Myocyte (in vitro differentiated cells): ENCODE measurements at places on chromosomes 5 and 9.

DNA sequence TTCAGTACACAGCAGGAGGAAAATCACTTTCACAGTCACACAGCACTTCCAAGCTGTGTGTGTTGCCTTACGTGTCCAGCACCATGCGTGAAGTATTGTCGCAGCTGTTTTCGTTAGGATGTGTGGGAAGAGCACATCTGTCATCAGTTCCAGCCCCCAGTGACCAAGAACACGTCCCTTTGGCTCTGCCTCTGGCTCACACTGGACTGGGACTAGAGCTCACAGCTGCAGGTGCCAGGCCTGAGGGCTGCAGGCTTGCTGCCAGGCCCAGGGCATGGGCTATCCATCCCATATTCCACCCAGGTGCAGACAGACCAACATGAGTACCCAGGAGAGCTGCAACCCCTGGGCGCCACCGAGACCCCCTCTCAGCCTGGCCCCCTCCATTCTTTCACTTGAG, 60.5 kb upstream of the ANKRD33B start:
- no peak for DNase-seq

DNA sequence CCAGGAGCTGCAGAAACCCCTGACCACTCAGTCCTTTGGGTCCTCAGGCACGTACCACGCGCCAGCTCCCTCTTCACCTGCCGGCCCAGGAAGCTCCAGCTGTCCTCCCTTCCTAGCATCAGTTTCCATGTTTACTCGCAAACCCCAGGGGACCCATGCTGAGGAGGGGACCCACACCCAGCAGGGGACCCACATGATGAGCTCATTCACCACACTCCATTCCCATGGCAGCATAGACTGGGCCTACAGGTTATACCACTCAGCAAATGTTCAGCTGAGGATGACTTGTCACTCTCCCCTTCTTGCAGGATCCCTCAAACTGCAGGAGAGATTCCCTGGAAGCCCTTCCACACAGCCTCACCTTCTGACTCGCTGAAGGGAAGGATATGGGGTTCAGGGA, 73.5 kb upstream of the GALNT10 start:
- DNase-seq = no peak

GRCh38 chr5:78504704-78505677, 143.6 kb downstream of the LHFPL2 start:
- DNase-seq = peak; percentile 99

DNA sequence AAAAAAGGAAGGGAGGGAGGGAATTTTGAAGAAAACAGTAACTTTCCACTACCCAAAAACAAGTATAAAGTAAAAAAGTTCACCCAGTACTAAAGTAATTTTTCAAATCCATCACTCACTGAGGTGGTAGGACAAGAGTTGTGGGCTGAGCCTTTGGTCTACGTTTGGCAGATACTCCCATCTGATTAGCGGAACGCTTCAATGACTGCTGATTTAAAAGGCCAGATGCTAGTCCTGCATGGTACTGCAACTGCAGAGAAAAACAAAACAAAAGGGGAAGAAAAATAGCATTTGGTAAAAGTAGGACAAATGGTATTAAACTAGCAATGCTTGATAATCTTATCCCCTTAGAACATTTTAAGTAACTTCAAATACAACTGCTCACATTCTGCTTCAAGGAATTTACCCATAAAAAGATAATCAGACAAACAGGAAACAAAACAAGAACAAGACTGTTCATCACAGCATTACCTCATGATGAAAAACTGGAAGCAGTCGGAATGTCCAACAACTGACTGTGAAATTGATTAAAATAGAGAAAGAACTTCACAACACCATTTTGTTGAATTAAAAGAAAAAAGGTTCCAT, 65.4 kb downstream of the MED27 start:
- no peak for DNase-seq

GRCh38 chr9:91384954-91385353, 23.2 kb upstream of the AUH start:
- DNase-seq = no peak

- DNase-seq = no peak
Observed at GRCh38 chr9:98491231-98491651, 217.5 kb downstream of the GABBR2 start.

- DNase-seq = no peak
Observed at GRCh38 chr9:16689351-16689938, 181.0 kb downstream of the BNC2 start.

DNA sequence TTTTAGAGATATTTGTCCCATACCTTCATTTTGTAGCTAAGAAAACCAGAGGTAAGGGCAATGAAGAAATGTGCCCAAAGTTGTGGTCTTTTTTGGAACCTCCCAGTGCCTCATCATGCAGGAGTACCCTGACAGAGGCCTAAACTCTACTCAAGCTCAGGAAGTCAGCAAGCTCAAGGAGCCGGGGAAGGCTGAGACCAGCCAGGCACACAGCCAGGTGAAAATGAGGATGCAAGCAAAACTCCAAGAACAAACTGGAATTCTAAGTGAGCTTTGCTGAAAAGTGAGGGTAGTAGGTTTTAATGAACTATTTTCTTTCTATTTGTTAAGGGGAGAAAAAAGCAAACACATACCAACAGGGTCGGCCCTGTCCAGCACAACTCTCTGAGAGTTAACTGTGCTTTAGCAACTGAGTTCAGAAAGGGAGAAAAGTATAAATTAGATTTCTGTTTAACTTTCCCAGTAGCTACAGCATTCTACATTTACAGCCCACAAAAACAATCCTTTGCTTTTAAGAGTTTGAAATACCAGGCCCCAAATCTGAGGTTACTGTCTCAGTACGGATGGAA, 146.4 kb downstream of the GNAQ start:
- DNase-seq = no peak

- no peak for DNase-seq
Observed at GRCh38 chr5:93267276-93267675, 313.7 kb downstream of the NR2F1-AS1 start.

DNA sequence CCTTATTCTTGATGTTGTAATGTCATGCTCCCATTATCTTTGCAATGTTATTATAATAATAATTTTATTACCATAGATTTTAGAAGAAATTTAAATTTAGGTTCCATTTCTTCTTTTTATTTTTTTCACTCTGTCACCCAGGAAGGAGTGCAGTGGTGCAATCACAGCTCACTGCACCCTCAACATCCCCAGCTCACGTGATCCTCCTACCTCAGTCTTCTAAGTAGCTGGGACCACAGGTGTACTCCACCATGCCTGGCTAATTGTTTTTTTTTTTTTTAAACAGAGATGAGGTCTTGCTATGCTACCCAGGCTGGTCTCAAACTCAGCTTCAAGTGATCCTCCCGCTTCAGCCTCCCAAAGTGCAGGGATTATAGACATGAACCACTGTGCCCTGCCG, 11.9 kb downstream of the ZFR start:
- no peak for DNase-seq

DNA sequence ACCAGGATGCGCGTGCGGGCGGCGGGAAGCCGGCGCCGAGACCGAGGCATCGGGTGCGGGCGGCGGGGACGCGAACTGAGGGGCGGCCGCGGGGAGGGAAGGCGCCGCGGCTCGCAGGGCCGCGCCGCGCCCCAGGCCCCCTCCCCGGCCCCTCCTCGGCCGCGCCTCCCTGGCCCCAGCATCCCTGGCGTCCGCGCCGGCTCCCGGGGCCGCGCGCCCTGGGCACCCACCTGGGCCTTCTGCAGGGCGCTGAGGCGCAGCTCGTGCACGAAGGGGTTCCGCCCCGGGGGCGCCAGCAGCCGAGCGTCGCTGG, 324 bp downstream of the LPCAT1 start:
- no peak for DNase-seq

DNA sequence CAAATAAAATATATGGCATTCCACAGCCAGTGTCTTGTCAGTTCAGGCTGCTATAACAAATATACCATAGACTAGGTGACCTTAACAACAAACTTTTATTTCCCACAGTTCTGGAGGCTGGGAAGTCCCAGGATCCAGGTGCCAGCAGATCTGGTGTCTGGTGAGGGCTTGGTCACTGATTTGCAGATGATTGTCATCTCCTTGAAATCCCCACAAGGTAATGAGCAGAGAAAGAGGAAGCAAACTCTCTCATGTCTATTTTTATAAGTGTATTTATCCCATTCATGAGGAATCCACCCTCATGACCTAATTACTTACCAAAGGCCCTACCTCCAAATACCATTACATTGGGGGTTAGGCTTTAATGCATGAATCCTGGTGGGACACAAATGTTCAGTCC, 663.2 kb downstream of the TLR4 start:
- DNase-seq = no peak

DNA sequence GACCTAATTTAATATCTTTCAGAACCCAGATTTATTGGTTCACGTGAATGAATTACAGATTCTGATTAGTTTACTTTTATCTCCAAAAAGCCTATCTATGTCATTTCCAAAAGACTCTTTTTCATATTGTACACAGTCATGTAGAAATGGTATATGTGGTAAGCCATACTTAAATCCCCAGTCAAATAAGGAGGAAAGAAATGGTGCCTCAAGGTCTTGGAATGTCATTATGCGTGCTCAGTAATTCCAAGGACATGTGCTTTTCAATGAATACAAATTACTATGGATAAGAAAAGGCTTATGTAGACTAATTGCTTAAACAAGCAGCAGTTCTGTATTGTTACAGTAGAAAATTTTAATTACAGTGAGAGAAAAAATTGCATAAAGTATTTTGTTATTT, 64.1 kb upstream of the TYRP1 start:
- no peak for DNase-seq

DNA sequence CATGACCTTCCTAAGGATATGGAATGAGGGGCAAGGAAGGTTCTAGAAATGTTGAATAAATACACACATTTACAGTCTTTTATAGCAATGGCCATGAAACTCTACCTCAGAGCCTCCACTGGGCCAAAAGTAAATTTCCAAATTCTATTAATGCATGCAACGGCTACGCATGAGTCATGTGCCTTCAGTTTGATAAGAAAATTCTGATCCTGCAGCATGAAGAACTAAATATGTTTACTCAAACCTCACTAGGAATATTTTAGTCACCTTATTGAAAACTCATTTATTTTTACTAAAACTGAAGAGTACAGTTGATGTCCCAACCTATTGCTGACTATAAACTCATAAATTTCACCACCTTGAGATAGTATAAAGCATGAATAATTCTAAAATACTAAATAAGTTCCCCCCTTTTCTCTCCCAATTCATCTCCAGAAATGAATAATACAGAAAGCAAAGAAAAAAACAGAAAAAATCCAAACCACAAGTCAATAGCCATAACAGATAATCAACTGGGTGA, 92.4 kb downstream of the GNAQ start:
- DNase-seq = no peak

- peak; percentile 49 for DNase-seq
Observed at GRCh38 chr9:98118640-98119601, at the start of gene TRIM14. Gene TRIM14 (minus strand): TSS chr9:98119222. CDS start chr9:98119188, 34 bp downstream.

DNA sequence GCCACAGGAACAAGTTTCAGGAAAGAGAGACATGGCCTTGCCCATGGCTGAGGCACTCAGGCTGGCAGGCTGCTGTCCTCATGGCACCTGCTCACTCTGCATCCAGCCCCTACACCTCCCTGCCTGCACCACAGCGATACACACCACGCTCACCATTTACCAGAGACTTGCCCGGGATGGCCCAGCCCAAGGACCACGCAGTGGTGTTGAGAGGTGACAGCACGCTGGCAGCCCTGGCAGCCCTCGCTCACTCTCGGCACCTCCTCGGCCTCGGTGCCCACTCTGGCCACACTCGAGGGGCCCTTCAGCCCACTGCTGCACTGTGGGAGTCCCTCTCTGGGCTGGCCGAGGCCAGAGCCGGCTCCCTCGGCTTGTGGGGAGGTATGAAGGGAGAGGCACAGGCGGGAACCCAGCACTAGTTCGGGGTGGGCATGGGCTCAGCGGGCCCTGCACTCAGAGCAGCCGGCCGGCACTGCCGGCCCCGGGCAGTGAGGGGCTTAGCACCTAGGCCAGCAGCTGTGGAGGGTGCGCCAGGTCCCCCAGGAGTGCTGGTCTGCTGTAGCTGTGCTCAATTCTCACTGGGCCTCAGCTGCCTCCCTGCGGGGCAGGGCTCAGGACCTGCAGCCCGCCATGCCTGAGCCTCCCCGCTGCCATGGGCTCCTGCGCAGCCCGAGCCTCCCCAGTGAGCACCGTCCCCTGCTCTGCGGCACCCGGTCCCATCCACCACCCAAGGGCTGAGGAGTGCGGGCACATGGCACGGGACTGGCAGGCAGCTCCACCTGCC, 20.3 kb downstream of the ZDHHC11B start:
- no peak for DNase-seq

DNA sequence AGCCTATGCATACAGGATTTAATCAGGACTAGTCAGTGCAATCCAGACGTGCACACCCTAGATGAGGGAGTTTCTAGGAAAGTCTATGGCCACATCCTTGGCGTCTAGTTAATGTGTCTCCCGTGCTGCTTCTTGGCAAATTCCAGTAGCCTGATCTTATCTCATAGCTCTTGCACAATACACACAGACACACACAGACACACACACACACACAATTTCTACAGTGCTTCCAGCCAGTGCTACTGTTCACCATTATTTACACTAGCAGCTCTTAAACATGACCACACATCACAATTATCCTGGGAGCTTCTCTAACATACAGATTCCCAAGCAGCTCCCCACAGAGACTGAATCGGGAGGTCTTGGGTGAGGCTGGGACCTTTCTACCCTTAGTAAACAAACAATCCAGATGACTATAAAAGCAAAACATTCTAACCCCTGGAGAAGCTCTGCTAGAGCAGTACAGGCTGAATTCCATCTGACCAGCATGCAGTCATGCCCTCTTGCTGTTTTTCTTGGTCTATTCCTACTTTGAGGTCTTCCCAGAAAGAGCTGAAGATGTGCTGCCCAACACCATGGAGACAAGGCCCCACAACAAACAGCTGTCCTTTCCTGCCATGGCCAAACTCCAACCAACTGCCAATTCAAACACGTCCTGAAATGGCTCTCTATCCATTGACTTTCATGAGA, 236.6 kb downstream of the DEPDC1B start:
- DNase-seq = peak; percentile 31

DNA sequence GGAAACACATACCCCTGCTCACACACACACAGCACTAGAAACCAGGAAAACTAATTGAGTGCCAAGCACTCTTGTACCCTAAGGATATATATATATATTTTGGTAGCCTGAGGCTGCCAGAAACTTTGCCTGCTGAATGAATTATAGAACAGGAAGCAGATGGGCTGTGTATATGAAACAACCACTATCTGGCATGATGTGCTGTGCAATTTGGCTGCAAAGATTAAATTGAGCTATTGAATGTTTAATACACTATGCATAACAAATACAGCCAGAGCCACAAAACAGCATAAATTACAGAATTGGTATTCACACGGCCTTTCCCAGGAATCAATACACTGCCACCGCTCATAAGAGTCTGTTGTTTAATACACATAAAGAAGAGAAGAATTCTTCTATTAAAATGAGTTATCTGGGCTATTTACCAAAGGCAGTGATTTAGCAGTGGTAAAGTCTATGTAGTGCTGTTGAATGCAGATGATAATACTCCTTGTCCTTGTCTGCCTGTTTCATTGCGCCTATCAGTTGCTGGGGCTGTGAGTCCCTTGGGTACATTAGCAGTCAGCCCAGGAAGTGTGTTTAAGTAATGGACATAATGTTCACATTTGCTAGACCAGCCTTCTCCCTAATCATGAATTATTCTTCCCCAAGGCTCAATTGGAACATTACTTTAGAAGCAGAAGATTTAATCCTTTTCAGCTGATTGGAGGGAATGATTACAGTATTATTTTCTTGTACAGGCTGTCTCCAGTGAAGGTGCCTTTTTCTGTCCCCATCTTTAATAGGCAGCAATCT, 294.3 kb downstream of the TLE1 start:
- no peak for DNase-seq
